HFFc6 (cell line): ENCODE measurements at places on chromosomes 11 and 22.

- no peak for DNase-seq
Observed at GRCh38 chr22:48957987-48958321, 869.7 kb downstream of the BRD1 start.

DNA sequence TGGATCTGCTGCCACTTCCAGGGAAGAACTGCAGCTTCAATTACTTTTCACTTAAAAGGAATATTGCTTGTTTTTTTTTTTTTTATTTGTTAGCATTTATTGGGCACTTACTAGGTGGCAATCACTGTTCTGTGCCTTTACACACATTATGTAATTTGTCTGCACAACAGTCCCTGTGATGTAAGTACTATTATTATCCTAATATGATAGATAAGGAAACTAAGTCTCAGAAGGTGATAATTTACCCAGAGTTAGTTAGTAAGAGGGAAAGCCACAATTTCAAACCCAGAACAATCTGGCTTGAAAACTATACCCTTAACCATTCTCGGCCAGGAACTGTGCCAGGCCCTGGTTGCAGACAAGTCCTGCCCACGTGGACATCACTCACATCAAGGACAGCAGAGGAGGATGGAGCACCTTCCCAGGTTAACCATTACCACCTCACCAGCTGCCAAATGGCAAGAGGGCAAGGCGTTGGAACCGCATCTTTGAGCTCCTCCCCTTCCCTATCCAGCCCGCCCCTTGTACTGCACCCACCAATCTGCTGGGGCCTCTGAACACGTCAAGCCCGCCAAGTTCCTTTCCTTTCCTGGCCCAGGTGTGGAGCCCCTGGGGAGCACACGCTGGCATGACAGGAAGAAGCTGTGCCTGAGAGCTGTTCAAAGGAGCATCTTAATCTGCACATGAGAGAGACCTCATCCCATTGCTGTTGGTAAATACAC is 78.4 kb downstream of the NAV2 start:
- DNase-seq, result no peak

DNA sequence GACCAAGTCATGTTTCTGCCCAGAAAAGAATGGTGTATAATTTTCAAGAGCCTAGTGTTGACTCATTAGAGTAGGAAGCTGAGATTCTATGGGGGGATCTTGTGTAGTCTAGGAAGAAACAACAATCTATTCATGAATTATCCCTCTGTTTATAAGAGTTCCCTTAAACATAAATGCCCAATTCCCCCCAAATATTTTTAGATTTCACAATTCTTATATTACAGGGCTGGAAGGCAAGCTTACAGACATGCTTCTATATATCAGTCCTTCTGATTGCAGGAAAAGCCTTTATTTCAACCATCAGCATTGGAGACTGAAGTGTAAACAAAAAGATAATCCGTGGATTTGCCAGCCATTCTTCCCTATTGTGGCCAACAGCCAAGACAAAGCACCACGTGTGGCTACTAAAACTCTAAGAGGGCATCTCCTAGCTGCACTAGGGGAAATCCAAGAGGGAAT is 71.4 kb downstream of the NAT10 start:
- DNase-seq, result no peak

DNA sequence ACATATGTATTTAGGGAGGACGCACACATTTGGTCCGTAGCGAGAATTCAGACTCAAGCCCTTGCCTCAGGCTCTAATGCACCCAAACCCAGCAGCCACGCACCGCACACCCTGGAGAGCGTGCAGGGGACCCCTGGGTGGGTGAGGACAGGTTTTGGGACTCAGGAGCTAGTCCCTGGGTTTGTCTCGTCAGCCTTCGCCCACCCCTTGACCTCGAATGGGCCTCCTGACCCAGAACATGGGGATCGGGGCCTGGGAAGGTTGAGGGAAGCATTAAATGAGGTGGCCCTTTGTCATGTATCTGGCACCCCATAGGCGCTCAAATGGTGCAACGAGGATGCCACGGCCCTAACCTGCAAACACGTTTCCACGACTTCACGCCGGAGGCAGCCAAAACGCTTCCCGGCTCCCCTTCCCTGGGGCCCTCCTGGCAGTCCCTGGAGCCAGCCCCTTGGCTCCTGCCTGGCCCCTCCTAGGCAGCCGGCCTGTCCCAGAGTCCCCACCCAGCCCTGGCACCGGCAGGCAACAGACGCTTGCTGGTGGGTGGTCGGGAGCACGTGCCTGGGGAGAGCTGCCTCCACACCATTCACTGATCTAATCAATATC is 5.5 kb upstream of the LINC01488 start:
- no peak for DNase-seq

DNA sequence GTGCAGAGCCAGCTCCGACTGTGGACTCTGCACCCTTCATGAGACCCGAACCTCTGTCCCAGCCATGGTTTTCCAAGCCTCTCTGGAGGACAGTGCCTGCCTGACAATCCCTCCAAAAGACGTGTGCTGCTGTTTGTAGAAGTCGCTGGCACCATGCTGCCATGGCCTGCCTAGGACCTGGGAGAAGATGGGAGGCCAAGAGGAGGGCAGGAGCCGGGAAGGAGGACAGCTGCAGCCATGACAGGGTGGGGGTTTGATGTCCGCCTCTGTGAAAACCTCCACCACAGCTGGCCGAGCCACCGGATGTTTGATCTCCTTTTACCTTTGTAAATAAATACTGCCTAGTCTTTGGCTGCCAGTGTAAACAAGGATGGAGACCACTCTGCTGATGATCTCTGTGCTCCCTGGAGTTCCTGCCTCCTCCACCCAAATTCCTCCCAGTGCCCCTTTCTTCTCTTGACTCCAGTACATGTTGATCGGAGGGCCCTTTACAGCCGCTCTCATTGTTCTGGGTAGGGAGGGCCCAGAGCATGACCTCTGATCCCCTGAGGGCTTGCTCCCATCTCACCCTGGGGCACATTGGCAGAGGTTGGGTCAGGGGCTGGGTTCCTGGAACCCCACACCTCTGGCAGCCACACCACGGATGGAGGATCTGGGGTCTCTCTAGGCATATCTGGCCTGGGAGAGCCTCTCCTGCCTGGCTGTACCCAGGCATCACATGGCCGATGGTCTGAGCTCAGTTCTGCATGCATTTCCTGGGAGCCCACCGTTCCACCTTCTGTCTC is 66.9 kb downstream of the BCR start:
- DNase-seq, result no peak

GRCh38 chr11:72561856-72562255 is 112.4 kb downstream of the PDE2A start:
- no peak for DNase-seq

GRCh38 chr22:46405901-46406300 is 70.4 kb downstream of the TRMU start:
- no peak for DNase-seq

GRCh38 chr11:22634897-22635629 is 9.4 kb upstream of the FANCF start:
- DNase-seq, result no peak

DNA sequence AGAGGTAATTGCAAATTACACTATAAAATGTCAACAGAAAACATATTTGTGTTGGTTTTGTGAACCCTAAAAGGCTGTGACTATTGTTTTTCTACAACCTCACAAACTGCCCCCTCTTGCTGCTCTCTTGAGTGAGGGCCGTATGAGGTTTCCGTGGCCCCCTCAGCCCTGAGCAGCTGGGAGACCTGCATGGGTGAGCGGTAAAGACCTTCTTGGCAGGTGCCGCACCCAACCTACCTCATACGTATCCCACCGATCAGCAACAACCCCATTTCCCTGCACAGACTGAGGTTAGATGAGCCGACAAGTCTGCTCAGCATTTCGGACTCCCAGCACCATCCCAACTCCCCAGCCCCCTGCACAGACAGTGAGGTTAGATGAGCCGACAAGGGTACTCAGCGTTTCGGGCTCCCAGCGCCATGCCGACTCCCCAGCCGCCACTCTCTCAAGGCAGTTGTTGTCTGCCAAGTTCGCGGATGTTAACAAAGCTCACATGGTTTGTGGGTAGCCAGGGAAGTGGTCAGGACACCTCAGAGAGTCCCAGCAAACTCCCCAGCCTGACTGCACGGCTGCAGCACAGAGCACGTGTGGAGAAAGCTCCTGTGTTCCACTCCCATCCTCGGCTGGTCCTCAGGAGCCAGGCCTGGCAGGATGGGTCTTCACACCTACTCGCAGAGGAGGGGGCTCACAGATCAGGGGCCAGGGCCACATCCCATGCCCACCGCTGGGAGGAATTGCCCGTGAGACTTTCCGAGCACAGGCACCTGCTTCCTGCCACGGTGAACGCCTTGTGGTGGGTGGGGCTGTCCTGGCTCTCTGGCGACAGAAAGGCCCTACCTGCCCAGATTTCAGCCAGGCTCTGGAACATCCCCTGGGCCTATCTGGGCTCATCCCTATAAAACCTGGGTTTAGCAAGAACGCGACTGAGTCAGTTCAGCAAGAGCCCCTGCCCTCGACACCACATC is 502.9 kb downstream of the BRD1 start:
- no peak for DNase-seq

DNA sequence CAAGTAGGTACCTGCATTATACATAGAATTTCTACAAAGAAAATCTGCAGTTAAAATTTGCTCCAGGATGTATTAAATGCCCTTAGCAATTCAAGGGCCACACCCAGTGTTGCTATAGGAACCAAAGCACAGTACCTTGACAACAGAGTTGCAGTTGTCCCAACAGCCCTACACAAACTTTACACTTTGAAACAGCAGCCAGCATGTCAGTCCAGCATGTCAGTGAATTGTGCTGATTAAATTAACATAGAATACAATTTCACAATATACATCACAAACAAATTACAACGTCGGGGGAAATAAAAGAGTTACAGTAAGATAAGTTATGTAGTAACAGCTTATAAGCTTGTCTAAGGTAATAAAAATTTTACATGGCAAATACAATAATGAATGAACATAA is 389.2 kb downstream of the SOX6 start:
- no peak for DNase-seq

GRCh38 chr11:92423115-92424034 is 198.8 kb downstream of the FAT3 start:
- no peak for DNase-seq

GRCh38 chr11:10480026-10480425 is 25.0 kb downstream of the AMPD3 start:
- DNase-seq, result no peak

- no peak for DNase-seq
Observed at GRCh38 chr11:10429526-10429925, 25.5 kb upstream of the AMPD3 start.

DNA sequence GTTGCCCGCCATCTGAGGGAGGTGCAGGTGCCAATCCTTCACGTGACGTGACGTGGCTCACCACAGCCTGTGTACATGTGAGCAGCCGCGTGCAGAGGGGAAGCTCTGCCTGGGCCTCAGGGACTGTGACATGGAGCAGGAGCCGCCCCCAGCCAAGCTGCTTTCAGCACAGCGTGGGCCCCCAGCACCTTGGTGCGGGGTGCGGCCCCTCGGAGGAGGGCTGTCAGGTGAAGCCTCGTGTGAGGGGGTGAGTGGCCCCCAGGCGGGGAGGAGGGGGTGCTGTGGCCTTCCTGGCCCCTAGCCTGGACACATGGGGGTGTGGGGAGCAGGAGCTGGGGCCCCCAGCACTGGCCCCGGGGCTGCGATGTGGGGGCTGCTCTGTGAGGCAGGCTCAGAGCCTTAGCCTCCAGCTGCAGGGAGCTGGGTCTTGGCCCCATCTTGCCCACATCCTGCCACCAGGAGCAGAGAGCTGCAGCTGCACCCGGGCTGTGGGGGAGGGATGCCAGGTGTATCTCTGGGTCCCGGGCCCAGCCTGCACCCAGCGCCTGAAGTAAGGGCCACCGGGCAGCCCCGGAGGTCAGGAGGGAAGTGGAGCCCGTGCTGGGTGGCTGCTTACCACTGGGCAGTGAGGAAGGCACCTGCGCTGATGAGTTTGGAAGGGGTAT is at the start of gene ADORA2A:
ADORA2A (plus strand) TSS at position 100 of the 665 bp plus-strand sequence. CDS start 5,806 bp downstream, outside the sequence.
- DNase-seq, result no peak

- DNase-seq, result no peak
Observed at GRCh38 chr11:72918851-72919250, 104.6 kb downstream of the ATG16L2 start.

- DNase-seq, result no peak
Observed at GRCh38 chr11:102382384-102382783, 35.4 kb downstream of the BIRC2 start.

GRCh38 chr11:125938418-125938817 is 7.4 kb upstream of the VSIG10L2 start:
- no peak for DNase-seq

DNA sequence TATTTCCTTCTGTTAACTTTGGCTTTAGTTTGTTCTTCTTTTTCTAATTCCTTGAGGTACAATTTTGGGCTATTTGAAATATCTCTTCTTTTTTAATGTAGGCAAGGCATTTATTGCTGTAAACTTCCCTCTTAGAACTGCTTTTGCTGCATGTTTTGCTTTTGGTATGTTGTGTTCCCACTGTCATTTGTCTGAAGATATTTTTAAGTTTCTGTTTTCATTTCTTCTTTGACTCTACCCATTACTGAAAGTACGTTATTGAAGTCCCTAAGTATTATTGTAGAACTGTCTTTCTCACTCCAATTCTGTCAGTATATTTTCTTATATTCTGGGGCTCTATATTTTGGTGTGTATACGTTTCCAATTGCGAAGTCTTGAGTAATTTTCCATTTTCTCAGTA is 77.9 kb downstream of the KCNQ1OT1 start:
- no peak for DNase-seq

DNA sequence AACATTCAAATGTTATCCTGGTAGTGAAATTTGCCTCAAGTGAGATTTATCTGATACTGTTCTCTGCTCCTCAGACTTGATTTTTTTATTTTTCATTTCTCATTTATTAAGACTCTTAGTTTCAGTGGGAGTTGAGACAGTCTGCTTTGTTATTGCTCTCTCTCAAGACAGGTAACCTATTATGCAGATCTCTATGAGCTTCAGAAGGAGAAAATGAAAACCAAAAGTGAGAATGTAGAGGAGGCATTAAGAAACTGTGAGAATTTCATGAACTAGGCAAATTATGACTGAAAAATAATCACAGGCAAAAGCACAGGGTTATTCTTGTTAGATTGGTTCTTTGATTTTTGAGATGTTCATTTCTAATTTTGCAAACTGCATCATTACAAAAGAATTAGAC is 290.0 kb upstream of the CHORDC1 start:
- DNase-seq, result no peak

- DNase-seq, result no peak
Observed at GRCh38 chr11:61912991-61913698, 4.2 kb downstream of the RAB3IL1 start.

DNA sequence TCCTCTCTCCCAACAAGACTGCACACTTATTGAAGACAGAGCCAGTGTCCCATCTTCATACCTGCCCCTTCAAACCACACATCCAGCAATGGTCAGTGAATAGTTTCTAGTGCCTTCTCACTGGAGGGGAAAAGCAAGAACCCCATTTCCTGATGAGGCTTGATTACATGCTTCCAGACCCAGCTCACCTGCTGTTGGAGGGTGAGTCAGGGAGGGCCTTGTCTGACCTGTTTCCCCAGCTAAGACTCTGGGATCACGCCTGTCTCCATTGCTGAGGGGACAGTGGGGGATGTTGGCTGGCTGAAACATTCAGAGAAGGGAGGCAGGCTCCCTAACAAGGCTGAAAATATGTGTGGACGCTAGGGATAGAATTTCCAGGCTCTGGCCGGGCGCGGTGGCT is 27.5 kb upstream of the ZDHHC13 start:
- no peak for DNase-seq
